Left kidney (tissue), 8 donors: ENCODE measurements at places on chromosomes 5 and 9. TPM values are rescaled to one million over a fixed set of nuclear protein-coding genes. Genes with fewer than 3 reads are reported as not detected.

The SPINK4 gene
- not detected for polyA plus RNA-seq

The TMEM215 gene
- 0.12 TPM for polyA plus RNA-seq

GRCh38 chr9:102497709-102498108 lies 497.4 kb upstream of the CYLC2 start:
- DNase-seq: no peak

The TTLL11 gene
- 7.7 TPM for polyA plus RNA-seq

DNA sequence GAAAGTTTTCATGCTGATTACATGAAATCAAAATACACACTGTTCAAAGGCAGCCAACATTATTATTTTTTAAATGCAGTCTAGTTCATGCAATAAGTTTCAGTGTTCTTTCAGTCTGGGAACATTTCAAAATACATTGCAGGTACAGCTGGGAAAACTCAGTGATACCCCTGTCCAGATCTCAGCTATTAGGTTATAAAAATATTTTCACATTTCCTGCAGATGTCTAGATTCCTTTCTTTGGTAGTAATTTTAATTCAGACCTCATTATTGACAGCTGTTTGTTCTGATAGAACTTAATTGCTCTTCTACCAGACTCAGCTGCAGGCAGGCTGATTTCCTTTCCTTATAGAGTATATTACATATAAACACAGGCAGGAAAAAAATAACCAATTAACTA lies 556.8 kb upstream of the DMAC1 start:
- DNase-seq: no peak

The PCDHA1 gene
- not detected for polyA plus RNA-seq

DNA sequence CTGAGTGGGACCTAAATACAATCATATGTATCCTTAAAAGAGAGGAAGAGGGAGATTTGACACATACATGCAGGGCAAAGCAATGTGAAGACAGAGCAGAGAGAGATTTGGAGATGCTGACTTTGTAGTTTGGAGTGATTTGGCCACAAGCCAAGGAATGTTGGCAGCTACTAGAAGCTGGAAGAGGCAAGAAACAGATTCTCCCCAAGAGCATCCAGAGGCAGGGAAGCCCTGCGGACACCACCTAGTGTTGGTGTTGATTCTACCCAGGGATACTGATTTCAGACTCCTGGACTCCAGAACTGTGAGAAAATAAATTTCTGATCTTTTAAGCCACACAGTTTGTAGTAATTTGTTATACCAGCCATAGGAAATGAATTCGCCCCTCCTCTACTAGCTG lies 64.9 kb upstream of the OSMR start:
- peak; percentile 26 for DNase-seq

DNA sequence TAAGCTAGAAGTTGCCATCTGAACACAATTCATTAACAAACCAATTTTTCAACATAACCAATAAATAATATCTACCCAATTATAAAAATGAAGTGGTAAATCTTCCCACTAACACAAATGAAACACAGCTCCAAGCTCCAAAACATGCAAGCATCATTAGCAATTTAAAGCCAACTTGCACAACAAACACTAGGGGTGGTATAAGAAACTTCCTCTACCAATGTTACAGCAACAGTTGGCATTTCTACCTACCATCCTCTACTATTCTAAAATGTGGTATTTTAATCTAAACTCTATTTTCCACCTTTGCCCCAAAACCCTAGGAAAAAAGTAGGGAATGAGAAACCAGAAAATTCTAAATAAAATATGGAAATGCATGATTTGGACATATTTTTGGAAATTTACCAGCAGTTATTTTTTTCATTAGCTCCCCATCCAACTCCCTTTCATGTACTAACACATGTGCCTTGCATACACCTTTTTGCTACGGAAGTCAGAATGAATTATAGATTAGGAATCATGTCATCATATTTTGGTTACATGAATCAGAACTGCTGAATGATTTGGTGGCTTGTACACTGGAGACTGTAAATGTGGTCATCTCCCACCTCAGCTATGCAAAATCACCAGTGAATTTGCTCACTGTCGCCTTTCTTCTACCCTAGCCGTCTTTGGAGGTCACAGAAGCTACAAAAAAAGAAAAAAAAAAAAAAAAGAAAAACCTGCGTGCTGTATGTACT lies 4.1 kb downstream of the NR6A1 start:
- DNase-seq: no peak

DNA sequence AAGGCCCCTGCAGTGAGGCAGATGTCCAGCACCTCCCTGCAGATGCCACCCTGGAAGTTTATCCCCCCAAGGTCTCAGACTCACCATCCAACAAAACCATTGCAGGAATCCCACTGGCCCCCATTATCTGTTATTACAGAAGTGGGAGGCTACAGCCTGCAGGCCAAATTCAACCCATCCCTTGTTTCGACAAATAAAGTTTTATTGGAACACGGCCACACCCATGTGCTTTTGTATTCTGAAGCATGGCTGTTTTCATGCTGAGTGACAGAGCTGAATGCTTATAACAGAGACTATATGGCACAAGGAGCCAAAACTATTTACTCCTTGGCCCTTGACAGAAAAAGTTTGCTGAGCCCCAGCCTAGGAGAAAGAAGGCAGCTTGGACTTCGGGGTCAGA lies 428.8 kb downstream of the CDK5RAP2 start:
- DNase-seq: no peak

DNA sequence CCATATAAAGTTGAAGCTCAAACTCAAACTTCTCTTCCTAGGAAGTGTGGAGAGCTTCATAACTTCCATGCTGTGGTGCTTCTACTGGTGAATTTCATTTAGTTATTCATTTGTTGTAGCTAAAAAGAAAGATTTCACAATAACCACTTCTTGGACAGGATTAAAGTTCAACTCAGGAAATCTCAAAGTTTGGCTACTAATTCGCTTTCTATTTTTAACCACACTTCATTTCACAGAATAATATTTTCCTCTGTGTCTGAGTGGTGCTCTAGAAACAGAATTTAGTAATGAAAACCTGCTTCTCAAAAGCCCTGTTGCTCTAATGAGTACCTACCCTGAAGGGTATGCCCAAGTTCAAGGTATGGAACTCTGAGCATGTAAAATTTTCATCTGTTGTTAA lies 73.9 kb downstream of the ACTBL2 start:
- no peak for DNase-seq

The ZDHHC11B gene
- 8.9 TPM for polyA plus RNA-seq

DNA sequence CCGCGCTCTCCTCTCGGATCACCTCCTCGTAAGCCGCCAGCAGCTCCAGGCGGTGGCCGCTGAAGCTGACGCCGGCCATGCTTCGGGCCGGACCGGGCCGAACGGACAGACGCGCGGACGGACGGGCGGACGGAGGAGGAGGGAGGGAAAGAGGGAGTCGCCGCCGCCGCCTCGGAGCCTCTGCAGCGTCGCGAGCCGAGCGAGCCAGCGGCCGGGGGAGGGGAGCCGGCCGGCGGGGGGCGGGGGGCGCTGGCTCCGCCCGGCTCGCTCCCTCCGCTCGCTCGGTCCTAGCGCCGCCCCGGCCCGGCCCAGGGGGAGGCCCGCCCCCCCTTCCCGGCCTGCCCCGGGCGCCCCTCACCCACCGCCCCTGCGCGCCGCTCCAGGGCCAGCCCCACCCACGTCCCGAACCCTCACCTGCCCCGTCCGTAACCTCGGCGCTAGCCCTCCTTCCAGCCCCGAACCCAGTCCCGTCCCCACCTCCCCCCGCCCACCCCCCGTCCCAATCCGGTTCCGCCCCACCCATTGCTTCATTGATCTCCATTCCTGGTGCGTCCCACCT lies at the start of gene DBN1:
DBN1 (minus strand) TSS at position 192 of the 559 bp plus-strand sequence; CDS start at position 79, 113 bp downstream.
- no peak for DNase-seq

The RUFY1 gene
- polyA plus RNA-seq: 99.4 TPM
